ENCODE measurements at places on chromosomes 11 and 22.

GRCh38 chr11:83976086-83976485 lies 689.9 kb upstream of the CCDC90B start:
- DNase-seq = no peak

DNA sequence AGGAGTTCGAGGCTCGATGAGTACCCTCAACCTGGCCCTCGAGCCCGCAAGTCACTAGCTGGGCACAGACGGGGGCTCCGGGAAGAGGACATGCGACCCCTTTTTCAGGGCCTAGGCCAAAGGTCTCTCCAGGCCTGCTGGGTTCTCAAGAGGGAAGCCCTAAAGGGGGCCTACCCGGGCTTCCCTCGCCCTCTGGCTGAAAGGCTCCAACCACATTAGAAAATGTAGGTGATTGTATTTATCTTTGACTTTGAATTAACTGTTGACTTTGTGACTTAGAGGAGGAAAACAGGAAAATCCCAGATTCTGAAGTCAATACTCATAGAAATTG lies 7.3 kb upstream of the PAX6 start:
- no peak for DNase-seq

DNA sequence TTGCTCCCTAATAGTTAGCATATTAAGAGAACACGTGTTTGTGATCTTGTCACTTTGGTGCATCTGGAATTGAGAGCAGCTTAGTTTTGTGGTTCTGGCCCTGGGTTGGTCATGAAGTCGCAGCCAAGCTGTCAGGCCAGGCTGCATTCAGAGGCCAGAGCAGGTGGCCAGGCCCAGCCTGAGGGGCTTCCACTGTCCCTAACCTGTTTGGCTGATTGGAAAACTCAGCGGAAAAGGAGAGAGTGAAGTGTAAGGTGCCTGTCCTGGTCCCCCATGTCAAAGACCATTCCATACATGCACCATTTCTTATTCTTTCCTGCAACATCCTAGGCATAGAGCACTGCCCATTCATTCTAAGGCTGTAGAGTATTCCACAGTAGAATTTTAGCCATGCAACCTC lies 111.5 kb upstream of the IGLL5 start:
- DNase-seq = no peak

DNA sequence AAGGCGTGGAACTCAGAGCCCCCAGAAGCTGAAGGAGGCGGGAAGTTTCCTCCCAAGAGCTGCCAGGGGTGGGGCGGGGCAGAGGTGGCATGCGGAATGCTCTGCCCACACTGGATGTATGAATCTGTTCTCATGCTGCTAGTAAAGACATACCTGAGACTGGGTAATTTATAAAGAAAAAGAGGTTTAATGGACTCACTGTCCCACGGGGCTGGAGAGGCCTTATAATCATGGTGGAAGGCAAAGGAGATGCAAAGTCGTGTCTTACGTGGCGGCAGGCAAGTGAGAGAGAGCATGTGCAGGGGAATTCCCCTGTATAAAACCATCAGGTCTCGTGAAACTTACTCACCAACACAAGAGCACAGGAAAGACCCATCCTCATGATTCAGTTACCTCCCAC lies 57.6 kb downstream of the SMIM38 start:
- peak; percentile 15 for DNase-seq

GRCh38 chr22:31068970-31069369 lies 12.1 kb upstream of the SMTN start:
- no peak for DNase-seq

DNA sequence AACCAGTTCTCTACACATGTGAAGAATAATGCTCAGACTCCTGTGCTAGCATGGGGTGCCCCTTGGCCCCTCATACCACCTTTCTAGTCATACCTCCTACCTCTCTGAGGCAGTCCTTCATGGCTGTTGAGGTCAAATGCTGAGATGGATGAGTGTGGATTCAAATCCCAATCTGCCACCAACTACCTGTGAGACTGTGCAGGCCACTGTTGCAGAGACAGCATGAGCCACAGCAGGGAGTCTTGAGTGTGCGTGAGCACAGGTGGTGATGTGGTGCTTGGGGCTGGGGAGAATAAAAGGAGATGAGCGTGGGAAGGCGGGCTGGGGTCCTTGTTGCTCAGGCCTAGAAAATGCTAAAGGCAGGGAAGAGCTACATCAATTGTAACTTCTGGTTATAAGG lies 218.0 kb upstream of the E2F8 start:
- no peak for DNase-seq

DNA sequence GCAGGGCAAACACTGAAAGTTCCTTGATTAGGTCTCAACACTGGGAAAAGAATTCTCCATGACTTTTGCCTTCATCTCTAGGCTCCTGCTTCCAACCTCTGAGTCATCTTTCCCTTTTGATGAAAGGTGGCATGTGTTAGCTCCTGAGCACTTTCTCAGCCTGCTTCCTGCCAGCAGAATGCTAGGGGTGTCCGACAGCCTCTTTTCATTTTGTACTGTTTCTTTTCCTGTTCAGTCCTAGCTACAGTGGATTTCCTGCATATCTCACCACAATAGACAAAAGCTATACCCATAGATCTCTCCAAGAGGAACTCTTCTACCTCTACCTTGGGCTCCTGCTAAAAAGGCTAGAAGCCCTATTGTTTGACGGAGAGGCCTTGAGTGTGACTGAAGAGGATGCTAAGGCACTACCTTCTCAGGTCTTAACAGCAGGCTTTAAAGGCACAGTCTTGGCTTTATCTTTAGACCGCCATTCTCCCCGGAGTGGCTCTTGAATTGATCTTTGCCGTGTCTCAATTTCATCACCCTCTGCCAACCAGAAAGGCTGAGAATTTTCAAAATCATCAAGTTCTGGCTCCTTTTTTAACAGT lies 145.5 kb downstream of the RBFOX2 start:
- DNase-seq = peak; percentile 64

DNA sequence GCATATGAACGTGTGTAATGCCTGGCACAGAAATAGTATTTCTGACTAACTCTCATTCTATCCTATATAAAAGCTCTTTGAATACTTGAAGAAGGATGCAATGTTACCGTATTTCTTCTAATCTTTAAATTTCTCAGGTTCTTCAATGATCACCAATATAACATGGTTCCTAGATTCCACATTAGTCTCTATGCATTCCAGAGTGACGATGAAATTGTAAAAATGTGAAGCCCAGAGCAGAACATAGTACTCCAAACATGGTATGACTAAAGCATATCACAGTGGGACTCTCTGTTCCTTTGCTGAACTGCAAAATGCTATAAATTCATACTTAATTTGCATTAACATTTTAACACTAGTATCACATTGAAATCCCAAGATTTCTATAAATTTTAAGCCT lies 877.6 kb upstream of the CHORDC1 start:
- no peak for DNase-seq

DNA sequence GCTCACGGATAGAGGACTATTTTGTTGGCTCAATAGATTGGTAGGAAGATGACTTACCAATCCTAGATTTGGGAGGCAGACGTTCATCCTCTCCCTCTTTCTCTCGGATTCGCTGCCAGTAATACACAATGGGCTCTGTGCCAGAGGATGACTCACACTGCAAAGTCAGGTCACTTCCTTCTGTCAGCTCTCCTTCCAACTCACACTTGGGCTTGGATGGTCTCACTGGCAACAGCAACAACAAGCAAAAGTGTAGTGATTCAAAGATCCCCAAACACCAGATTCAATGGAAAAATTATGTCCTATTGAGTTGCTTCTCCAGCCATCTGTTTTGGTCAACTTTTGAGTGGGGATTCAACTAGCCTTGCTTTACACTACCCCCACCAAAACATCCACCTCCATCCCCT lies 21.7 kb upstream of the HSPA8 start:
- DNase-seq = peak; percentile 99

DNA sequence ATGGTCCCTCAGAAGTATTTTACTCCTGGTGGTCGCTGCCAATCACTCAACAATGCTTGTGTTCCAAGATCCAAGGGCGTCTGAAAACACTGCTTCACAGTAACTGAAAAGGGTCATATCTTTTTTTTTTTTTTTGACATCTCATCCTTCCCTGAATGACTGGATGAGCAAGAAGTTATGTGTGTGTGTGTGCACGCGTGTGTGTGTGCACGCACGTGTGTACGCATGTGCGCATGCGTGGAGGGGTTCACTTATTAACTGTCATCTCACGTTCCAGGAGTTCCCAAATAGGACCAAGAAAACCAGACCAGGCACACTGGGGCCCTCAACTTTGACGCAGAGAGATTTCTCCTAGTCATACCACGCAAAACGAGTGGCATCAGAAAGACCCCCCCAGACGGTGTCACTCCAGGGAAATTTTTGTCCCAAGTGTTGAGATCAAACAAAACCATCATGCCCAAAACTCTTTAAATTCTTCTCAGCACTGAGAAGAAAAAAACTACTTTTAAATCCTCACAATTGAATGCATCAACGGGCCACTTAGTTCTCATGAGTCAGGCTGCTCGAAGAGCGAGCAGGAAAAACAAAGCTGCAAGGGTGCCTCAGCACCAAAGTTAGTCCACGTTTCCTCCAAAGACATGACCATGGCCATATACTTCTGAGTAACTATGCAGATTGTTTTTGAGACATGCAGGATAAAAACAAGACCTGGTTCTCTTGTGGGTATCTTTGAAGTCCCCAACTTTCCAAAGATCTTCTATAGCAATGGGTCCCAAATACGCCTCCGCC lies 12.9 kb downstream of the MN1 start:
- no peak for DNase-seq

DNA sequence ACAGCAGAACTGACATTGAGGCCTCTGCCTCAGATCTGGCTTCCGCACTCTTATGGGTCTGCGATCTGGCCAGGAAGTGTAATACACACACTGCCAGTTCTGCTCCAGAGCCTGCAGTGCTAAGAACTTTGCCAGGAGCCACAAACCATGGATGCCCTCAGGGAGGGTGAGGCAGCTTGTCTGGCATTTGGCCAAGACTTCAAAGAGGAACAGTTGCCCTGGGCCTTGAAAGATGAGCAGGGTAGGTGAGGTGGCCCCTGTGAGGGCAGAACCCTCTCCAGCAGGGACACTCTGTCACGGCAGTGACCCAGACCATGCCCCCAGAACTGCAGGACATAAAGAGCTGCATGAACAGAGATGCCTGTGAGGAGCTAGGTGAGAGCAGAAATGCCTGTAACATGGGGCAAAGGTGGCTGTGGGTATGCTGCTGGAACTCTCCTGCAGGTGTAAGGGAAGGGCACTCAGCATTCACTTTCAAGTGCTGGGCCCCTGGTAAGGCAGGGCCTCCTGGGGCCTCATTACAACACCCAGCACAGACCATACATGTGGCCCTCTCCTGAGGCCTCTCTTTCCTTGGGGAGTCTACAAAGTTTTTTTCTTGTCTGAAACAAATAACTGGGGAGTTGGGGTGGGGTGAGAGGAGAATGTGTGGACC lies 47.3 kb downstream of the NEU3 start:
- DNase-seq = no peak

- DNase-seq = peak; percentile 84
Observed at GRCh38 chr11:95831198-95831883, 41.0 kb downstream of the CEP57 start.
